ENCODE measurements at places on chromosomes 3 and 15.

DNA sequence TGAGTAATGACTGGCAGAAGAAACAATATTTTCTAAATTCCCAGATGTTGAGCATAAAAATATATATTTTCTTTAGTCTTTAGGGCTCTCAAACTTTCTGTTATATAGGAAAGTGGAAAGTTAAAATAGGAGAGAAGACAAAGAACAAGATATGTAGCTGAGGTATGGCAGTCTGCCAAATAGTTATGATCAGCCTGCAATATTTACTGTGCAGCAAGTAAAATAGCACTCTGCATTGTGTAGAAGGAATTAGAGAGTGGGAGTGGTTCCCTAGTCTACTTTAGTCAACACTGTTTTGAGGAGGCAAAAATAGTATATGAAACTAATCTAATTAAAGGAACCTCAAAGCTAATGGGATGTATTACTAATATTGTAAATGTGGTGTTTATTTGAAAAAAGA lies 978.1 kb upstream of the ALCAM start:
- DNase-seq, result no peak

GRCh38 chr15:57505056-57505715 lies 86.5 kb upstream of the MYZAP start:
- DNase-seq, result no peak

DNA sequence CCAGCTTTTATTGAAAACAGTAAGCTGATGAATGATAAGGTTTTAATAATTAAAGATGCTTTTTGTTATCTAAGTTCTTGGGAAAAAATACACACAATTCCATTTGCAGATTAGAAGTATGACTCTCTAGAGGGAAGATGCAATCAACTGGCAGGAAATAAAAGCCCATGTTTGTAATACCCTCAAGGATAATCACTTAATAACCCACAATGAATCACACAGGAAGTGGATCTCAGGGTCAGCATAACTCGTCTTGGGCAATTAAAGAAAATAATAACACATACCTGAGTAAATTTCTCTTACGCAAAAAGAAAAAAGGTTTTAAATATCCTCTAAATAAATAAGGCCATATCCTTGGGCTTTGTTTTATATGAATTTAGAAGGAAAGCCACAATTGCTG lies 9.4 kb upstream of the EID1 start:
- DNase-seq, result no peak

DNA sequence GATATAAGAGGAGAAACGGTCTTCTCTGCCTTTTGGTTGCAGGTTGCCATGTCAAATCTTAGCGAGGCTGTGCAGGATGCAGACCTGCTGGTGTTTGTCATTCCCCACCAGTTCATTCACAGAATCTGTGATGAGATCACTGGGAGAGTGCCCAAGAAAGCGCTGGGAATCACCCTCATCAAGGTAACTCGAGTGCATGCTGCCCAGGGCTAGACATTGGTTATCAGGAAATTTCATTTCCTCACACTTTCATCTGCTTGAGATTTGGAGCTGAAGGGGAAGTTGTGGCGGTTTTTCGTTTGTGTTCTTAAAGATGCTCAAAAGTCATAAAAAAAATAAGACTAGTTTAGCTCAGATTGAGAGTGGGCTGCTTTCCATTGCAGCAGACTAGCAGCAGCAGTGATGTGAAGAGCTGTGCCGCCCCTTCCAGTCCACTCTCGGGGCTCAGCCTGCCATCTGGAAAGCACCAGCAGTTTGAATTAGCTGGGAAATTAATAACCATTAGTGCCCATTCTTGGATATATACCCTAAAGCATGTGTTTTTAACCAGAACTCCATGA lies 32.2 kb downstream of the GPD1L start:
- DNase-seq, result no peak

DNA sequence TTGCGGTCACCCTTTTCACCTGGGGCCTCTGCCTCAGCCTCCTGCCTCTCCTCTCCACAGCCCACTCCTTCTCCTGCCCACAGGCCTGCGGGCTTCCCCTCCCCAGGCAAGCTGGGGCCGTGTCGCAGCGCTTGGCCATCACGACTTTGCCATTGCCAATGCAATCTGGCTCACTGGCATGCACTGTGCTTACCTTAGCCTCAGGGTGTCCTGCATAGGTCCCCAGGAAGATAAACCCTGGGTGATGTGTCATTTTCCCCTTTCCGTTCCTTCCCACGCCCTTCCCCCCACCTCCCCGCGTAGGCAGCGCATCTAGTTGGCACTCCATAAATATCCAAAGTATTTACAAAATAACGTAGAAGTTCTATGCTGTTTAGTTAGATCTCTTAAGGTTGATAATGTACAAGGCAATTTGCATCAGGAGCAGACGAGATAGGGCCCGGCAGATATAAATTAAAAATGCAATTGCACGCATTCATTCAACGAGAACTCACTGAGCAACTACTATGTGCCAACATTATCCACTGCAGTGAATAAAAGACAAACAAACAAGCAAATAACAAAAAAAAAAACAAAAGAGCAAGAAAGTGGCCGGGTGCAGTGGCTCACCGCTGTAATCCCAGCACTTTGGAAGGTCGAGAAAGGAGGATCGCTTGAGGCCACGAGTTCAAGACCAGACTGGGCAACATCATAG lies 973 bp upstream of the COPG1 start:
- no peak for DNase-seq

GRCh38 chr3:177484206-177484605 lies 286.9 kb upstream of the TBL1XR1 start:
- no peak for DNase-seq

DNA sequence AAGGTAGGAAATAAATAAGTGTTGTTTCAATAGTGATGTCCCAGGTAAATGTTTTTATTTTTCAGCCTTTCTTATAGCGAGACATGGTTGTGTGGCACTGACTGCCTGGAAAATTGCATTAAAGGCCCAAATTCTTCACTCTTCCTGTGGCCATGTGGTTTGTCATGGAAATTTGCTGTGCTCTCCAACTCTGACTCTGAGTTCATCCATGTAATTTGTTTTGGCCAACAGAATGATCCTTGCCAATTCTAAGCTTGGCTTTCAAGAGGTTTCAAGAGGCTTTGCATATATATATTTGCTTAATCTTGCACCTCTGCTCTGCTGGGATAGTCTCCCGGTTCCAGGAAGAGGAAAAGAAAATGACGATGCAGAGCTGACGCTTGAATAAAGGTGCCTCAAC lies 107.5 kb upstream of the ARHGEF26 start:
- no peak for DNase-seq

DNA sequence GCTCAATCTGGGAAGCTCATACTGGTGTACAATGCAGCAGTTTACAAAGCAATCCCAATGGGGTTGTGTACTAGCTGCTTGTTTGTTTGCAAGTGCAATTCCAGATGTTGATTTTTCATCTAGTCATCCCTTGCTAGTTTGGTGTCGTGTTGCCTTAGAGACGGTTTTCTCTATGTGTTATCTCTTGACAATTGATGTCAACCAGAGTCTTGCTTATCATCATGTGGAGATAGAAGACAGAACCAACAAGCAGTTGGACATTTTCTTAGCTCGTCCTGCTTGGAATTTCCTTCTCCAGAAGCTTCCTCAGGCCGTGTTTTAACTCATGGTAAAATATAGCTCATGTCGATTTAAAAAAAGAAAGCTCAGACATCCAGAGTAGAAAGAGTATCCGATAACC lies 262.0 kb upstream of the KCNH8 start:
- no peak for DNase-seq

DNA sequence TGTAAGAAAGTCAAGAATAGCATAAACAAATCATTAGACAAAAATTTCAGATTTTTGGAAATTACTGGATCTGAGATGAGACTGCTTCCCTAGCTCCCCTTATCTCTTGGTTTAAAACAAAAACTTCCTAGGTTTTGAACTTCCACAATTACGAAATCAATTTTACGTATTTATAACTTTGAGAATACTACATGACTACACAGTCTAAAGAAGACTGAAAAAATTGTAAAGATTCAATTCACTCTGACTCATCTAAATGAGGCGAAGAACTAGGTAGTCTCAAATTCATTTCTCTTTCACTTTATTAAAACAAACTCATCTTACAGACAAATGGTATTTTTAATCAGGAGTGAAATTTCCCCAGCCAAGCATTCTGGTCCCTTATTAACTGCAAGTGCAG lies 10.3 kb downstream of the CCDC54 start:
- no peak for DNase-seq

DNA sequence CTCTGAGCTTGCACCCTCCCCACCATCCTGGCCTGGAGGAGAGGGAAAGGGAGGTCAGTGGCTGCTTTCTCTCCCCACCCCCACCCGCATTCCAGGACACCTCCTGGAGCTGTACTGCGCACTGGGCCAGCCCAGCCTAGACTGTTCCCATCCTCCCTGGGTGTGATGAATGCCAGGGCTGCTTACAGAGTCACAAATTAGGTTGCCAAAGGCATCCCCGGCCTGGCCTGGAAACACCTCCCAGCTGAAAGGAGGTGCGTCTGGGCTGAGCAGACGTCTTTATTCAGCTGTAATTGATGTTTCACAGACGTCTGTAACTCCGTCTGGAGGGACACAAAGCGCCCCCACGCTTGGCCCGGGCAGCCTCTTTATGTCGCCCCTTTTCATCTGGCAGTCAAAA lies 47.6 kb downstream of the RHCG start:
- DNase-seq, result no peak

All from naive thymus-derived CD8-positive, alpha-beta T cell (primary cell).